Thoracic aorta (tissue), 2 donors: ENCODE measurements at places on chromosomes 16 and 17. TPM values are rescaled to one million over a fixed set of nuclear protein-coding genes. Genes with fewer than 3 reads are reported as not detected.

Gene WSB1
- 284 TPM for total RNA-seq

Gene COPZ2
- total RNA-seq = 70.9 TPM

Gene CUEDC1
- total RNA-seq = 32.7 TPM

Gene NFATC3
- total RNA-seq = 51.1 TPM

DNA sequence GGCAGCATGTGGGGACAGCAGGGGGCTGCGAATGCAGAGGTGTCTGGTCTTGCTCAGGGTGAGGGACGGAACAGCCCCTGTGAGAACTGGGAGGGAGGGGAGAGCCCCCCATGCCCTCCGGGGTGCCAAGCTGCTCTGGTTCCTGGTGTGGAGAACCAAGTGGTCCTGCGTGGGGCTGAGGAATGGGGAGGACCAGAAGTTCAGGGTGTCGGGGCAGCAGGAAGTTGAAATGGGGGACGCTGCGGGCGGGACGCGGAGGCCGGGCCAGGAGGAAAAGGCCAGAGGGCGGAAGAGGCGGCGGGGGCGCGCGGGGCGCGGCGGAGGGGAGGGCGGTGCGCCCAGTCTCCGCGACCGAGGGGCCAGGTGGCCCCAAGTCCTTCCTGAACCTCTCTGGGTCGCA, 3.6 kb downstream of the ALDH3A1 start:
- peak overlapping the region; percentile 73 for H3K4me3 ChIP-seq
- no peaks in the 10 kb centered on the region for H3K4me1 ChIP-seq
- H3K27ac ChIP-seq = no peak overlapping the region
- H3K27me3 ChIP-seq = no peaks in the 10 kb centered on the region
- no peaks in the 10 kb centered on the region for H3K36me3 ChIP-seq

- no peaks in the 10 kb centered on the region for H3K4me1 ChIP-seq
- H3K4me3 ChIP-seq = no peak overlapping the region
- no peak overlapping the region for H3K27ac ChIP-seq
These were observed 12.3 kb downstream of the EPX start for GRCh38 chr17:58204796-58205195.

- no peak overlapping the region for H3K27ac ChIP-seq
- no peak for DNase-seq
- no peaks in the 10 kb centered on the region for H3K36me3 ChIP-seq
- H3K27me3 ChIP-seq = no peaks in the 10 kb centered on the region
These were observed 8.3 kb upstream of the MAP2K3 start for GRCh38 chr17:21276264-21276588.

DNA sequence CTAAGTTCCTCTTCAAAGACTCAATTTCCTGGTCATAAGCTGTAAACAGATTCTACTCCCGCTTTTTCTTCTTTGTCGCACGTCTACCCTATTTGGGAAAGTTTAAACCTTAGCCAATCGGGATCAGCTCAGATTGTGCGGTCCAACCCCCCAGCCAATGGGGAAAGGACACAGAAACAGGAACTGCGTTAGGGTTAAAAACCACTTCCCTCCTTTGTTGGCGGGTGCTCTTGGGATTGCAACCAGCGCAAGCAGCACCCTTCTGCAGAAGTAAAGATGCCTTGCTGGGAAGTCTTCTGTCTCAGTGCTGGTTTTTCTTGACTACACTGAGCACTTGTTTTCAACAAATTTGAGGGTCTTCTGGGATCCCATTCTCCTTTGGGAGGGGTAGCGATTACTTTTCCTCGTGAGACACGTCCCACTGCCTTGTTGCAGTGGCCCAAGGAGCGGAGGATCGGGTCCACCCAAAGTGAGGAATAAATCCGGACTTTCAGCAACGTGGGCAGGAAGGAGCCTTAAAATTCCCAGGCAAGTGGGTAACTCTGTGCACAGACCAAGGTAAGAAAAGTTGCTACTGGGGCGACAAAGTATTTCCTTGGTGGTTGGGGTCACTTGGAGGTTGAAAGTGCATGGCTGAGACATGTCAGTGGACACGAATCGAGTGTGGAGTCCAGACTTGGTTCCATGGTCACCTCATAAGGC, 1.0 kb upstream of the YPEL3 start:
- H3K27me3 ChIP-seq = no peaks in the 10 kb centered on the region
- H3K4me3 ChIP-seq = peak overlapping the region; percentile 88
- no peak for DNase-seq

DNA sequence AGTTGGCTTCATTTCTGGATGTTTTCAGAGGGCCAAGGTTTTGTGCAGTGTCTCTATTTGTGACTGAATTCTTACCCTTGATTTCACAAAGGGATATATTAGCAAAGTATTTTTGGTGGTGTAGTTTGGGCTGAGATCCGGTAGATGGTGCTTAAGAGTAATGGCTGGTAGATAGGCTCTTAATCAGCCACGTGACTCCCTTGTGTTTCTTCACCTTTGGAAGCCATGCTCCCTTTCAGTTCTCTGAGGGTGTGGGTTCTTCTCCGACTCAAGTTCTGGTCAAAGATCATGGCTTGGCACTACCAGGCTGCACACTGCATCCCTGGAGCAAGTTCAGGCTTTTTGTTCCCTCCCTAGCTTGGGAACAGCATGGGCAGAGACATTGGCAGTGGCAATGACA, 887.3 kb downstream of the CDH8 start:
- no peak overlapping the region for H3K4me3 ChIP-seq
- DNase-seq = no peak
- no peak overlapping the region for H3K27ac ChIP-seq
- H3K36me3 ChIP-seq = no peaks in the 10 kb centered on the region
- no peaks in the 10 kb centered on the region for H3K4me1 ChIP-seq
- no peaks in the 10 kb centered on the region for H3K27me3 ChIP-seq

DNA sequence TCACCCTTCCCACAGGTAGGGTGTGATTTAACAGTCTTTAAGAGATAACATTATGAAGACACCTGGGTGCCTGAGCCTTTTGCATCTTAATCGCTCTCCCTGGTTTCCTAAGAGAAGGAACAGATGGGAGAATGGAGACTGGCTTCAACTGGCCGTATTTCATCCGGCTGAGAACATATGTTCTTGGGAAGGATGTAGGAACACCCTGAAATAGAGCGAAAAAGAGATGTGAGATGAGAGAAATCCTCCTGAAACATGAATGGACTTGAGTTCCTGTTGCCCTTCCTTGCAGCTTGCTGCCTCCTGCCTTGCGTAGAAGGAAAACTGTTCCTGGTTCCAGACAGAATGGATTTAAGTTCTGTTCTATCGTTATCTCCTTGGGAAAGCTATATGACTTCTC, 385.4 kb upstream of the RBFOX1 start:
- H3K4me1 ChIP-seq = no peaks in the 10 kb centered on the region
- H3K4me3 ChIP-seq = no peak overlapping the region
- no peak for DNase-seq
- H3K27me3 ChIP-seq = no peaks in the 10 kb centered on the region

DNA sequence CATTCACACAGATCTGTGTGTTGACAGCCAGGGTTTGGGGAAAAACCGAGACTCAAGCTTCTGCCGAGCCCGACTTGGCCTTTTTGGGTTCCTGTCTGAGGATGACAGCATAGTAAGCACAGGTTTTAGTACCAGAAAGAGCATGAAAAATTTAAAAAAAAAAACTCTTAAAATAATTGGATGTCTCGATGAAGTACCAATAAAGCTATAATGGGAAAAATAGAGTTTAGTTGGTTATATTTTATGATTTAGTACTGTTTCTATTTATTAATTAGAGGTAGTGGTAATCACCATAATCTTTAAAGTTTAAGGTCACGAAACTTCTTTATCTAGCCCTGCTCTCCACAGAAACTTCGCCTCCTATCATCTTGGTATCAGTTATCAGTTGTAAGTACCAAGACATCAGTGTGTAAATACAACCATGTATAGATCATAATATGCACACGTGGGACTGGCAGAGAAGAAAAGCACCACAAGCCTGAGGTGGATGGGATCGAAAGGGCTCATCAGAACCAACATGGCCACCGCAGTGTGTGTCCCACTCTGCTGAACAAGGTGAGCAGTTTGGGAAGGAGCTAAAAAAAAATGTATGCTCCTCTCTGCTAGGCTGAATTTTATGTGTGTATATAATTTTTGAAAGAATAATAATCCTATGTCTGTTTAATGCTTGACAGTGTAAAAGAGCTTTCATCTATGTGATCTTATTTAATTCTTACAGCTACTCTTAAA, 14.4 kb upstream of the EEF2K start:
- no peaks in the 10 kb centered on the region for H3K27me3 ChIP-seq
- H3K36me3 ChIP-seq = no peaks in the 10 kb centered on the region
- H3K27ac ChIP-seq = peak overlapping the region; percentile 97
- DNase-seq = no peak
- peaks cover 34% of the 10 kb centered on the region for H3K4me1 ChIP-seq

- H3K4me3 ChIP-seq = no peak overlapping the region
- H3K27ac ChIP-seq = no peak overlapping the region
- H3K36me3 ChIP-seq = no peaks in the 10 kb centered on the region
- no peaks in the 10 kb centered on the region for H3K4me1 ChIP-seq
These were observed 25.8 kb downstream of the KCNJ2 start for GRCh38 chr17:70195091-70195490.

DNA sequence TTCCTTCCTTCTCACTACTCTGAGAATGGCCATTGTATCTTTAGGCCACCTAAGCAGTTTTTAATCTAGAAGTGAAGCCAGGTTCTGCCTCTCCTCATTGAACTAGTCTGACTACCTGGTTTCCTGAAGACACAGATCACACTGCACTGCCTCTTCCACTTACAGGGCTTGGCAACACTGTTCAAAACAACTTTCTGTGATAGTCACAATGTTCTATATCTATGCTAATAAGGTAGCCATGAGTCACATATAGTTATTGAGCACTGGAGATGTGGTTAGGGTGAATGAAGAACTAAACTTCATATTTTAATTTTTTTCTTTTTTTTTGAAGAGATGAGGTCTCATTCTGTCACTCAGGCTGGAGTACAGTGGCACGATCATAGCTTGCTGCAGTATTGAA, 26.9 kb downstream of the RND2 start:
- no peaks in the 10 kb centered on the region for H3K27me3 ChIP-seq
- DNase-seq = no peak
- no peak overlapping the region for H3K27ac ChIP-seq

DNA sequence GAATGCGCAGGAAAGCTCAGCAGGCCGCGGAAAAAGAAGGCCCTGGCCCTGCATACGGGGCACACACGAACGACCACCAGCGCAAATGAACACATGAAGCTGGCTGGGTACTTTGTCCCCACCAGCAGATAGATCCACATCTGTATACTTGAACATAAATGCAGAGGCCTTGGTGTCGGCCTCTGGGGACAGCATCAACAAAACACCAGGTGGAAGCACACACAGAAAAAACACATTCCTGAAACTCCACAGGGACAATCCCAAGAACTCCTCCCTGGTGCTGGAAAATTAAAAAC, 606 bp upstream of the ZBTB4 start:
- peaks cover 52% of the 10 kb centered on the region for H3K4me1 ChIP-seq
- H3K27ac ChIP-seq = peak overlapping the region; percentile 99
- peak overlapping the region; percentile 99 for H3K4me3 ChIP-seq

GRCh38 chr16:55009581-55009980, 78.9 kb downstream of the IRX5 start:
- H3K27ac ChIP-seq = no peak overlapping the region
- H3K27me3 ChIP-seq = no peaks in the 10 kb centered on the region
- no peaks in the 10 kb centered on the region for H3K36me3 ChIP-seq
- no peak overlapping the region for H3K4me3 ChIP-seq
- DNase-seq = no peak

- no peaks in the 10 kb centered on the region for H3K36me3 ChIP-seq
- no peak overlapping the region for H3K4me3 ChIP-seq
- H3K4me1 ChIP-seq = no peaks in the 10 kb centered on the region
These were observed 55.2 kb upstream of the GOT2 start for GRCh38 chr16:58789351-58789750.

DNA sequence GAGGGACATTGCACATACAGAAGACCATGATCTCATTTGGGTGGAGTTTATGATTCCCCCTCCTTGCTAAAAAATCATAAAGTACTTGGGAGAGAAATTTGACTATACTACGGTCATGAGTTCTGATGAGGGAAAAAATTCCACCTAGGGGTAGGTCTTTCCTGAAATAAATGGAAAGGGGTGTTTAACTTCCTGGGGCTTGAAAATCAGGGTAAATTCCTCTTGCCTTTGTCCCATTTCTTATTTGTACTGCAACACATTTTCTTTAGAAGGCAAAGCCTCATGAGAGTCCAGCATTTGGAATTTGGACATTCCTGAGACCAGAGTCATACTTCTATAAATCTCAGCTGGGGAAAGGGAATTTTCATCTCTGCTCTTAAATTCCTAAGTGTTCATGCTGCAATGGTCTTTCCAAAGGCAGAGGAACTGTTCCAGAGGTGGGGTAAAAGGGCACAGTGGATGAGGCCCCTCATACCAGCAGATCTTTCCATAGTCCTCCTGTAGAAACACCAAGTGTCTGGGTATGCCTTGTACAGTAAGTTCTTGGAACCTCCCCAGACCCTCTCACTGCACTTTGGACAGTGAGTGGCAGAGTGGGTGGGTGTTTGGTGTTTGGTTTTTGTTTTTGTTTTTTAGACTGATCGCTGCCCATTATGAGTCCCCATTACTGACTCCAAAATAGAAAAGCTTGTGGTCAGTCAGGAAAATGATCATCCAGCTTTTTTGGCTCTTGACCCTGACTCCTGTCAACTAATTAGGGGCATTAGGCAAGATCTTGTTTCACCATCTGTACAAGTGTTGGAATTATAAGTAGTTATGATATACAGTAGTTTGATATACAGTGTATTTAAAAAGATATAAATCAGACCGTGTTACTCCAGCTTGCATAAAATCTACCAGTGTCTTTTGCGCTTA, 6.0 kb downstream of the LYRM1 start:
- H3K36me3 ChIP-seq = no peaks in the 10 kb centered on the region
- peaks cover 94% of the 10 kb centered on the region for H3K4me1 ChIP-seq
- no peaks in the 10 kb centered on the region for H3K27me3 ChIP-seq
- H3K4me3 ChIP-seq = peak overlapping the region; percentile 42
